ENCODE measurements at places on chromosomes 7 and 10. TPM values are rescaled to one million over a fixed set of nuclear protein-coding genes. Genes with fewer than 3 reads are reported as not detected.

DNA sequence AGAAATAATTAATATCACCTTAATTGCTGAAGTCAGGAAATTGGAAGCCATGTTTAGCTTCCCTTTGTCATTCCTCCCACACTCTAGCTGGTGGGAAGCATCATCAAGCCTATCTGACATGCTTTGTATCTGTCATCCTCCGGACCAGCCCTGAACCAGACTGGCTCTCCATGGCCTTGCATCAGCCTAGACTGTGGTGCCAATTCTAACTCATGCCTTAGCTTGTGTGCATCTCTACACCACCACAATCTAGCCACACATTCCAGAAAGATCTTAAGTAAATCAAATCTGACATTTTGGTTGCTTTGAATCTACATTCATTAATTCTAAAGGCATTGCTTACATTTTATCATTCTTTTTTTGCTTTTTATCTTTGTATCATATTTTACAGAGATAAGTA lies 196.4 kb upstream of the VSTM2A start:
- no peak for DNase-seq

GRCh38 chr7:155965010-155965409 lies 152.7 kb upstream of the SHH start:
- DNase-seq, result no peak

DNA sequence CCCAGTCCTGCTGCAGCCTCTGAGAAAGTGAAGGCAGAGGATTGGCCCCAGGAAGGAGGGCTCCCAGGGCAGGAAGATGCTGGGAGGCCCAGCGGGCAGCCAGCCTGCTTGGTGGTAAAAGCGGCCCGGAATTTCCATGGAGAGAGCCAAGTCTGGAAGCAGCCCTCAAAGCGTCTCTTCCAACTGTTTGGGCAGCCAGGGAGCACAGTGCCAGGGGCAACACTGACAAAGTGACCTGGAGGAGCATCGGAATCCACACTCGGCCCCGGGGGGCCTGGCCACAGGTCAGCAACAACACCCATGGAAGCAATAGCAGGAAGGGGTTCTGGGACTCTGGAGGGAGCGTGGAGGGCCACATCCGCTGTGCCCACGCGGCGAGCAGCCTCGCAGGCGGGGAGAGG lies 63.2 kb upstream of the FGFR2 start:
- DNase-seq, result no peak

DNA sequence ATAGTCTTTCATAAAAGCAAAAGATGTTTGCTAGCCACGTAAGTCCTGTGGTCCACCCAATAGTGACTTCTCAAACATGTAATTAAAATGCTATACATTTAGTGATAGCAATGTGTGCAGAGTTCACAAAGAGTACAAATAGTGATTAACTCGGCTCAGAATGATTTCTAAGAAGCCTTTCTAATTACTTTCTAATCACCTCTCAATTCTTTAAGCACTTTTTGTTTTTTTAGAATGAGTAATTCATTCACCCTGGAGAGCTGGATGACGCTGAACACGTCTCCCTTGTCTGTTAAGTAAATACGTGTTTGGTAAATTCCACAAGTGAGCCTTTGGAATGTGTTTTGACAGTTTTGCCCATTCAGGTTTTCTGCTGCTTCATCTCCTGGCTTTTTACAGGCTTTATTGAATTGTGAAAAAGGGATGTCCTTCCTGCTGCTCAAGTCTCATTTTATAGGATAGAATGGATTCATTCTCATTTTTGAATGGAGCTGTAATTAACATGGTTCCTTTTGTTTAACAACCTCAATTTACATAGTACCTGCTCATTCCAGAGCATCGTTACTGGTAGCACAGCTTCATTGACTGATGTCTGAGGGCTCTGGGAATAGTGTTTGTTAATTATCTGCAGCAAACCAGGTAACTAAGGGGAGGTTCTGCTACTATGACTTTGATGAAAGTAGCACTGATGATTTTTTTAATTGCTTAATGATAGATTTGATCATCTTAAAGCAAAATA lies 212.1 kb downstream of the VTI1A start:
- DNase-seq, result no peak

- no peak for DNase-seq
These were observed 13.2 kb downstream of the EPHA1 start for GRCh38 chr7:143395187-143396149.

DNA sequence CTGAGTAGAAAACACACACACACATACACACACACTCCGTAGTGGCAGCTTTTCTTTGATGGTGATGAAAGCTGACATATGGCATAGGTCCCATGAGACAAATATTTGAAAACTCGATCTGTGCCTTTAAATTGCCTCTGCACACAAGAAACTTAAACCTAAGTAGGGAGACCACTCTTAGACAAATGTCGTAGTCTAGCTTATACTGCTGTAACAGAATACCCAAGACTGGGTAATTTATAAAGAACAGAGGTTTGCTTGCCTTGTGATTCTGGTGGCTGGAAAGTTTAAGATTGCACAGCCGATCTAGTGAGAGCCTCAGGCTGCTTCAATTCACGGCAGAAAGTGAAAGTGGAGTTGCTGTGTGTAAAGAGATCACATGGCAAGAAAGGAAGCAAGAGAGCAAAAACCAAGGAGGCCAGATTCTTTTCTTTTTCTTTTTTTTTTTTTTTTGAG lies 489.4 kb upstream of the SORCS1 start:
- no peak for DNase-seq

Gene LIPM
- polyA plus RNA-seq, result not detected

Measured in renal cortex interstitium (tissue), 15 donors.